AG20443 (cell line): ENCODE measurements at places on chromosomes 2 and 18.
A peak's percentile ranks its signal among the peaks of the same experiment; 100 is the strongest.

DNA sequence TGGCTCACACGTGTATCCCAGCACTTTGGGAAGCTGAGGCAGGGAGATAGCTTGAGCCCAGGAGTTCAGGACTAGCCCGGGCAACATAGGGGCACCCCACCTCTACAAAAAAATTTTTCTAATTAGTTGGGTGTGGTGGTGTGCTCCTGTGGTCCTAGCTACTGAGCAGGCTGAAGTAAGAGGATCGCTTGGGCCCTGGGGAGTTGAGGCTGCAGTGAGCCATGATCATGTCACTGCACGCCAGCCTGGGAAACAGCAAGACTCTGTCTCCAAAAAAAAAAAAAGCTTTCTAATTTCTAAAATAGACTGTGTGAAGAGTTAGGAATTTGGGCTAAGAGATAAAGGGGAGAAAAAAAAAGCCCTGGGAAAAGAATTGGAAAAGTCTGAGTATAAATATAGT lies 51.9 kb upstream of the NAB1 start:
- DNase-seq: no peak

GRCh38 chr2:5696404-5696944 lies 4.3 kb downstream of the SOX11 start:
- no peak for DNase-seq

DNA sequence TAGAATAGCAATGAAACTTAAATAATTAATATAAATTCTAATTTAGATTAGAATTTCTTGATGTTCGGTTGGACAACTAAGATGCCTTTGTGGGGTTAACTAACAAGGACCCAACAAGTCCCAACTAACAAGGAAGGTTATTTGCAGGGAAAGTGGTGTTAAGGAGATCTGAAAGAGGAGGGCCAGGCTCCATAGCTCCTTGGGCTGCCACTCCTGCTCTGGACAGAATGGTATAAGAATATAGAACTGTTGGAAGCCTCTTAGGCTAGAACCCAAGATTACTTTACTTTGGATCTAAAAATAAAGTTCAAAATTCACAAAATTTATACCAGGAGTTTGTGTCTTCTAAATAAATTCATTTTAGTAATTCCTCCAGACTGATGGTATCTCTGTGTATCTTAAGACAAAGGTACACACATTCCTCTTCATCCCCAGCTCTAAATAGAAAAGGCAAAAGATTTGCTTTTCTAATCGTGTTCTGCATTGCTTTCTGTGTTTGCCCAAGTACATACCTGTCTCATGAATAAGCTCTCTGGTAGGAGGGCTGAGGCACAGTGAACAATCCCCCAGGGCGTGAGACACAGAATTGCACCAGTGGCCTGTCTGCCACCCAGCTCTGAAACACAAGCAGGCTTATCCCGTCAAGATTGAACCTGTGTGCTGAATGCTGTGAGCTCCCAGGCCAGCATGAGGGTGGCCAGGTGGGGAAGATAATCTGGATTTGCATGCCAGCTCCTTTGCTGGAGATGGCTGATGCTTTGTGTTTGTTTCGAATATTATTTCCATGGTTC lies 176.0 kb downstream of the ACKR3 start:
- peak; percentile 73 for DNase-seq

- DNase-seq: peak; percentile 37
Observed at GRCh38 chr2:7956126-7956689, 725.6 kb upstream of the ID2 start.

GRCh38 chr2:130337735-130338325 lies 4.9 kb upstream of the IMP4 start:
- DNase-seq: peak; percentile 31

GRCh38 chr2:118846442-118846952 lies 951 bp downstream of the EN1 start:
- DNase-seq: peak; percentile 64

DNA sequence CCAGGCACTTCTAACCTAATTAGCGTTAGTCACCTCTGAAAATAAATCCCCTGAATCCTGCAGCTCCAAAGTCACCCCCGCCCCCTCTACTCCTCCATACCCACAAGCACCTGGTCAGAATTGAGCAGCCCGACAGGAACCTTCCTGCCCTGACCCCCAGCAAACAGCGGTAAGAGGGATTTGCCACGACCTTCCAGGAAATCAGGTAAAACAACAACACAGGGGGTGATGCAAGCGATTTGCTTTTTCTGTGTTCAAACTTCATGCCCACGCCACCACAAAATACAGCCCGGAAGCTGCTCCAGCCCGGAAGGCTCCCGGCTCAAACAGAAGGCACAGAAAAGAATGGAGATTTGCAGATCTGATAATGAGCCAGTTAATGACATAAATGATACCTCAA lies 367.1 kb downstream of the GPD2 start:
- DNase-seq: no peak

DNA sequence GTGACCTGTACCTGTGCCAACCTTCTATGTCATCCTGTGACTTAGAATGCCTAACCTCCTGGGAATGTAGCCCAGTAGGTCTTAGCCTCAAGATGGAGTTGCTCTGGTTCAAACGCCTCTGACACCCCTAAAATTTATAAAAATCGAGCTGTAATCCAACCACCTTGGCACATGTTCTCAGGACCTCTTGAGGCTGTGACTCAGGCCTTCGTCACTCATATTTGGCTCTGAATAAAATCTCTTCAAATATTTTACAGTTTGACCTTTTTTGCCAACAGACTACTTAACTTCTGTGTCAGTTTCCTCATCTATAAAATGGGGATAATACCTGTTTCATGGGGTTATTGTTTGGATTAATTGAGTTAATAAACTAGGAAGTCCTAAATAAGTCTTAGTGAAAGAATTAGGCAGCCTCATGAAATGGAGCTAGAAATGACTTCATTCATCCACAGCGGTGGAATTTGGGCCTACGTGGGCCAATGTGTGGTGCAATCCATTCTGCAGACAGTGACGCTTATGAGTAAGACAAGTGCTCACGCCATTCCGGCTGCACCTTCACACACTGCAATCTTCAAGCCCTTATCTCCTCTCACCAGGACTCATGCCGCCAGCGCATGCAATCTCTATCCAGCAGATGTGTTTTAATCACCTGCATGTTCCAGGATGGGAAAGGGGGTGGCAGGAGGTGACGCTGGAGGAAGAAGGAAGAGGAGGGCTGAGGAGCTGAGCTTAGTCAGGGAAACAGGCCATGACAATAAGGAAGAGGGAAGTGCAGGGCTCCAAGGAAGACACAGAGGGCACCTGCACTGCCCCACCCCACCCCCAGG lies 2.0 kb upstream of the UBE2F start:
- DNase-seq: peak; percentile 42

DNA sequence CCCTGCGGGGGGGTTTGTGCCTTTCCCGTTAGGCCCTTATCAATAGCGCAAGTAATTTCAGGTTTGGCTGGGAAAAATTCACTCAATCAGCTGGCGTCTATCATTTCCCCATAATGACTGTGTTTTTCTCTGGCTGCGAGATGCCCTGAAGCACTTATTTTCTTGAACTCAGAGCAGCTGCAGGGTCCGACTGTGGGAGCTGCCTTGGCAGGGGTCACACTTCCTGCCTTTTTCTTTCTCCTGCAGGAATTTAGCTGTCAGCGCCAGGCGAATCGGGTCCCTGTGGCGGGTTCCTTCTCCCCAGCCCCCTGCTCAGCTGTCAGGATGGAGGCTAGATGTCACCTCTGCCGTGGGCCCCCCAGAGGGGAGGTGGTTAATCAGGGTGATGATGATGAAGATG lies 81.3 kb upstream of the HPCAL1 start:
- no peak for DNase-seq

DNA sequence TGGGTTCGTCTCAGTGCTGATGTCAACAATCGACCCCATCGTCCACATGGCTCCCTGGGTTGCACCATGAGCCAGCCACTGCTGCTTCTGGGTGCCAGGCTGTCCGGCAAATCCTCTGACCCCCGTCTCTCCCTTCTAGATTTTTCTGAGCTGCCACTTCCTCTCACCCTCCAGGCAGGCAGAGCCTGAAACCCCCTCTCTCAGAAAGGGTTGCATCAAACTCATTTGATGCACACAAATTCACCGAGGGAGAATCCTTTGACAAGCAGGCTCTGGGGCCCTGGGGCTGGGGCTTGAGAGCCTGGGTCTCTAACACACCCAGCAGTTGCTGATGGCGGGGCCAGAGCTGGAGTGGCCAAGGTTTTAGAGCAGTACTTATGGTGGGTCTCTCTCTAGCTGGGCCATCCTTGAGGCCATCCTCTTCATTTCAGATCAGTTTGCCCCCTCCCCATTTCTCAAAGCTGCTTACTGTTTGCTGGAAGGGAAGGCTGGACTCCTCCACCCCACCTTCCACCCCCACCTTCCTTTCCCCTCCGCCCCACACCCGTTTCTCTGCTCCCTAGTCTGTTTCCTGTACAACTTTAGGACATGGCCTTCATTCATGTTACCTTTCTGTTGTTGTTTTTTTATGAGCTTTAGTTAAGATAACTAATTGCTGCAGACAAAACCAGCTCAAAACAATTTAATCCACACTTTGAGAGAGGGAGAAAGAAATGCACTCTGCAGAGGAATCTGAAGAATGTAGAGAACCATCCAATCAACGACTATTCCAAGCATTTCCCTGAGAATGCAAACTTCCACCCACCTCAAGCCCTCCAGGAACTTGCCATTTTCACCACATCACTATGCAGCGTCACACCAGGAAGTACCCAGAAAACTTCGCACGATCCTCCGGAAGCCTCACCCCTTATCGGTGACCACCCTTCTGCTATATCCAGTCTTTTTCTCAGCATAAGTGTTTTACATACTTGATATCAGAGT lies 69.5 kb downstream of the ARL4C start:
- DNase-seq: peak; percentile 77

- peak; percentile 3 for DNase-seq
Observed at GRCh38 chr2:111904726-111905474, 6.5 kb downstream of the MERTK start.

GRCh38 chr2:59584958-59585357 lies 968.5 kb downstream of the BCL11A start:
- DNase-seq: no peak

DNA sequence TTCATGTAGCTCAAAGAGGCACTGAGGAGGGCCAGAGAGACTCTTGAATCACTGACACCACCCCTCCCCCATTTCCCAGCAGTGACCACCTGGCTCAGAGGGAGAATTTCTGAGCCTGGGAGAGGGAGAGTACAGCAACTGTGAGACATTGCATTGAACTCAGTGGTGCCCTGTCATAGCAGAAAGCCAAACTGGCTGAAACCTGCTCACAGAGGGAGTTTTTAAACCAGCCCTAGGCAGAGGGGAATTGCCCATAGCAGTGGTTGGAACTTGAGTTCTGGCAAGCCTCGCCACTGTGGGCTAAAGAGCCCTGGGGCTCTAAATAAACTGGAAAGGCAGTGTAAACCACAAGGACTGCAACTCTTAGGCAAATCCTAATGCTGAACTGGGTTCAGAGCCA lies 243.1 kb downstream of the ADCYAP1 start:
- DNase-seq: no peak

- DNase-seq: no peak
Observed at GRCh38 chr2:135311268-135311667, 219.8 kb downstream of the ZRANB3 start.

- DNase-seq: peak; percentile 25
Observed at GRCh38 chr18:34222307-34223163, 2.2 kb downstream of the NOL4 start.

- no peak for DNase-seq
Observed at GRCh38 chr2:113977060-113977659, 87.3 kb downstream of the ACTR3 start.

DNA sequence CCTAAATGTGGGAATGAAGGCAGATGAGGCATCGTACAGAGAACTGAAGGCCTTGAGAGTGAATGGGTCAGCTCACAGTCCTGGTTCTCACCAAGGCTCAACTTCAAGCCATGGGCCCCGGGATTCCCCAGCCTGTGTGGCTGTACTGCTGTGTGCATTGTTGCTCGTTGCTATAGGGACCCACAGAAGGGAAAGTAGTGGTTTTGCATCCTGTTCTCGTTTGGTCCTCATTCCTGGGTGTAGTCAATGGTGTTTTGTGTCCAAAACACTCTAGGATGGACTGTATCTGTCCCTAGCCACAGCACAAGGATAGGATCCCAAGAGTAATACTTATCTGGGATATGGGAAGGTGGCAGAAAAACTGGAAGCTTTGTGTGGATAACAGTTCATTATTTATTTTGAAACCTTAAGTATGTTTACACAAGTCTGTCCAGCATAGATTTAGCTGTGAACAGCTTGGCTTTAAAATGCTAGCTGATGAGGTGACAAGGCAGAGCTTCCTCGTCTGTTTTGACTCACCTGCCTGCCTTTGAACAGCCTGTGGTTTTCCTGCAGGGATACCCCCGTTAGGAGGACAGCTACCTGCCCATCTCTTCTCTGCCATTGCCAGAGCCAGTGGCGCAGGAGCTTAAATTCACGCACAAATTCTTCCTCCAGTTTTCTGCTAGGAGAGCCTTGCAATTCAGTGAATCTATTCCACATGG lies 85.0 kb downstream of the WDSUB1 start:
- DNase-seq: no peak

DNA sequence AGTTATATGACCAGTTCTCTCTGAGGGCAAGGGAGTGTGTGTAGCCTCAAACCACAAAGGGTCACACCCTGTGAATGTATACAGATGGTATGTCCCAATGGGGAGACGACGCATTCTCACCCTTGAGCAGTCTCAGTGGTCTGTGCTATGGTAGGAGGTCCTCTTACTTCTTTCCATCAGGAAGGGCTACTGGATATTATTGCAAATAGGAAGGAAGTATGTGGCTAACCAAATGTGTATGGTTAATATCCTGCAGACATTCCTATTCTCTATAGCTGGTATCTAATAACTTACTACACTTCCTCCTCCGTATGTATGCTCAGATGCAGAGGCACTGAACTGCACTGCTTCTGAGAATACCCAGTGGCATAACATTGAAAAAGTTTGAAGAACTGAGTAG lies 306.7 kb upstream of the CCDC68 start:
- DNase-seq: no peak

DNA sequence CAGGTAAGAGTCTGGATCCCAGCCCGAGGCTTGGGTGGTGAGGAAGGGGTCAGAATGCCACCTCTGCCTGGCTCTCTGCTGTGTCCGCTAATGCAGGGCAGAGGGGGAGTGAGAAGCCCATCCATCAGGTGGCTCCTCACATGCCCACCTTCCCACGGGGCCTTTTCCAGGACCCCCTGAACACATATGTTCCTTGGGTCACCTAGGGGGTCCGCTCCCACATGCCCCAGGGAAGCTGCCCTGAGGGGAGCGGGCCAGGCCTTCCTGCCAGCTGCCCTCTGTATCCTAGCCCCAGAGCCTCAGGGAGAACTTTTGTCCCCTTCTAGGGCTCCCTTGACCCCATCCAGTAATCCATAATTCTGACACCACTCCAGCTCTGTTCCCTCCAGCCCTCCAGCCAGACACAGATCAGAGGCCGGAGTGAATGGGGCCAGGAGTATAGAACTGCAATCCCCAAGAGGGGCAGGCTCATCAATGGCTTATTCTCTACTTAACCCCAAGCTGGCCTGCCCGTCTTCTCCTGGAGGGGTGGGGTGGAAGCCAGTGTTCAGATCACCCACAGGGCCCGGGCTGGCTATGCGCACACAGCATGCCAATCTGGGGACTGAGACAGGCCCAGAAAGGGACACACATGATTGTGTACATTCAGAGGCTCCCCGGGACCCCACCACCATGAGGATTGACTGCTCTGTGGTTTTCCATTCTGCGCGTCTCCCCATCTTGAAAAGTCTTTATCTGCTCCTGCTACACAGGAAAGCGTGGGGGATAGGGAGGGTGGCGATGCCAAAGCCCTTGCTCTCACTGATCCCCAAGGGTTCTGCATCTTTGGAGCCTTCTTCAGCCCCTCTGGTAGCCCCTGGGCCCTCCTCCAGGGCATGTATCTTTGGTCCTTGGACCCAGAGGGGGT lies 1.1 kb downstream of the EMILIN1 start:
- DNase-seq: no peak

- DNase-seq: no peak
Observed at GRCh38 chr18:47915930-47916329, 14.5 kb downstream of the SMAD2 start.
